ENCODE measurements at places on chromosomes 2 and 18. TPM values are rescaled to one million over a fixed set of nuclear protein-coding genes. Genes with fewer than 3 reads are reported as not detected.

DNA sequence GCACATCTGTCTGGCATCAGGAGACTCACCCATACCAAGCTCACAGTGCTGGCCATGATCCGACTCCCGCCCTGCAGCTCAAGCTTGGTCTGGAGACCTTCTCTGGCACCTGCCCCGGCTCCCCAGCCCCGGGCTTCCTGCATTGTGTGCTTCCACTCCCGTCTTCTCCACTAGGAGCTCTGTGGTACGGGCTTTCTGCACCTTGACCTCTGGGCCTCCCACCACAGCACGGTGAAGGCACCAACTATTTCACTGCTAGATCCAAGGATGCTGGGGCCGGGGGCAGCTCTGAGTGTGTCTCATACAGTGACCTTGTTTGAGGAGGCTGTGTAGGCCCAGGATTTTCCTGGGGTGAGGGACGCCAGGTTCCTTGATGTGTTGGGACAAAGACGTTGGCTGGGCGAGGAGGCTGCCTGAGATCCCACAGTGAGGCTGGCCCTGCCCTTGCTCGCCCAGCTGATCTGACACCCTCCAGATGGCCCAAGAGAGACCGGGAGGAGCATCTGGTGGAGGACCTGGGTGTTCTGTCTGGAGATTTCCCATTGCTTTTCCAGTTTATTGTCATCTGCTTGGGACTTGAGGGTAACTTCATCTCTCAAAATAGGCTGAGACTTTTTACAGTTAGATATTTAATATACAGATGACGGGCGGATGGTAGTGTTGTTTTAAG lies 64.0 kb downstream of the HPCAL1 start:
- no peak for DNase-seq

- no peak for DNase-seq
Measured at GRCh38 chr18:33157893-33158292, 282.6 kb downstream of the CCDC178 start.

GRCh38 chr2:11914455-11914854 lies 168.0 kb downstream of the LPIN1 start:
- DNase-seq = no peak

GRCh38 chr2:2839782-2840531 lies 508.9 kb upstream of the MYT1L start:
- no peak for DNase-seq

- DNase-seq = no peak
Measured at GRCh38 chr2:148936857-148937450, 61.9 kb downstream of the KIF5C start.

DNA sequence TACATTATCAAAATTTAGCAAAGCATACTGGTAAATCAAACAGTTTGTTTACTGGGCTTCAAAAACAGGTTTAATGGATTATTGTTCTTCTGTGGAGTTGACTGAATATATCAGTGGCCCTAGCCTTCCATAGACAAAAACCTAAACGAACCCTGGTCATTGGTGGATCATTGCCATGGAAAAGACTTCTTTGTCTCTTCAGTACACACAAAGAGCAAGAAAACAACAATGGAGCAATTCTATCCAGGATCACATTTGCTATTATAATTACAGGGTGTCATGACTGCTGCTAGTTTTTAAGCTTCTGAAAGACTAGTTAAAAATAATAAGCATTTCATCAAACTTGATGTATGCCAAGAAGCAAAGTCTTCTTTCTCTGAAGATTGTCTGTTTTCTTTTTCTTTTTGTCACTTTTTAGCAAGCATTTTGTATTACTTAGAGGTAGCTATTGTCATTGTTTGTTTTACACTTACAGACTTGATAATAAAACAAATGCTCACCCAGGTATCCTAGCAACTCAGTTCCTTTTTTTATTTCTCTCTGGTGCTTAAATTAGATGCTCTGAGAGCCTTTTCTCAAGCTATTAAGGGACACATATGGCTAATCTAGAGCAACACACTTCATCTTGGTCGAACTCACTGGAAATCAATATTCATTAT lies 1228.7 kb upstream of the DDX18 start:
- DNase-seq = no peak

DNA sequence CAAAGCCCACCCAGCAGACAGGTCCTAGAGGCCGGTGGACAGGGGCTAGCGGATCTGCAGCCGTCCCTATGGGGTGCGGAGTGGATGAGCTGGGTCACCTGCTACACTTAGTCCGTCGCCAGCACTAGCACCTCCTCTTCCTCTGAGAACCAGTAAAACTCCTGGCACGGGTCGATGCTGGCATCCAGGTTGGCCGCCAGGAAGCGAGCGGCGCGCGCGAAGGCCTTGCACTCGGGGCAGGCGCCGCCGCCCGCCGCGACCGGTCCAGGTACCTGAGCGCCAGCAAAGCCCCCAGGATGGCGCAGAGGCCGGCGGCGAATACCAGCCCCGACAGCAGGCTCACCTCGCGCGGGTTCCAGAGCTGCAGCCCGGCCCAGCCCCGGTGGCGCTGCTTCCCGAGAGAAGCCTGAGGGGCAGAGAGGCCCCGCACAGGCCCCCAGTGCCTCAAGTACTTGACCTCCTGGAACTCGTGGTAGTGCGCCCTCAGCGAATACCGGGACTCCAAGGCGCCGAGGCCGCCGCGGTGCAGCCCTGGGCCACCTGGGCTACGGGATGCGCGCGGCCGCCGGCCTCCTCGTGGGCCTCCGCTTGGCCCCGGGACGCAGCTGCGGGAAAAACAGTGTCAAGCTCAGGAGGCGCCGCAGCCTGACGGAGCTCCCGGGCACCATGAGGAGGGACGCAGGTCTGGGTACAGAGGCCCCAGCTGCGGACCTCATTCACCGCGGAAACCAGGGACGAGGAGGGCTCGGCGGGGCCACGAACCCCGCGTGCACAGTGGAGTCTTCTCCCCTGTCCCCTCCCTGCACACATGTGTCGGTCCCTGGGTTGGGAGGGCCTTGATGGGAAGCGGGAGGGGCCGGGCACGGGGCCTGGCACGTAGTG lies 27.5 kb upstream of the ALPP start:
- peak; percentile 61 for DNase-seq

DNA sequence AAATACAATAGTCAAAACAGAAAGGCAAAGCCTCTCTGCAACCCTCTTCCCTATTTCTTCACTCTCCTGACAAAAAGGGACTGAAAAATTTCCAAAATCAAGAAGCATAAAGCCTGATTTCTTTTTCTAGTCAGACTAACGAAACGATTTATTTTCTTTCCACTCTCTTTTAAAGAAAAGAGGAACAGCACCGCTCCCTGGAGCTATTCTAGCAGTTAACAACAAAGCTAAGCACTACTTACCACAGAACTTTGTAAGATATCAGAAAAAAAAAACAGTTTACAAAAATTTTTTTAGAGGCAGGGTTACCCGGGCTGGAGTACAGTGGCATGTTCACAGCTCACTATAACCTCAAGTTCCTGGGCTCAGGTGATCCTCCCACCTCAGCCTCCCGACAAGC lies 14.4 kb upstream of the FHL2 start:
- no peak for DNase-seq

DNA sequence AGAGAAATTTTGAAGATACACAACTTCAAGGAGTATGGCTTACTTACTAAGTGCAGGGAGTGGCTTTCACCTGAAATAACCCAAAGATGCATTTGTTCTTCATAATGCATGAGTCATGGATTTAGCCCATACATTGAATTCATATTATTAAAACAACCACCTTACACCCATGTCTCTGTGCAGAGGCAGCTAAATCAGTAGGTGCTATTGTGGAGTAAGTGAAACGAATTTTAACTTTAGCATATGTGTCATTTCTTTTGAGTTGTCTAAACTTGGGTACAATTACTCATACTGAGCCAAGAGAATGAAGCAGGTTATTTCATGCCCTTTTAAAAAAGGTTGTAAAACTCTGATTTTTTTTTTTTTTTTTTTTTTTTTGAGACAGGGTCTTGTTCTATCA lies 11.0 kb upstream of the ANKRD29 start:
- no peak for DNase-seq

DNA sequence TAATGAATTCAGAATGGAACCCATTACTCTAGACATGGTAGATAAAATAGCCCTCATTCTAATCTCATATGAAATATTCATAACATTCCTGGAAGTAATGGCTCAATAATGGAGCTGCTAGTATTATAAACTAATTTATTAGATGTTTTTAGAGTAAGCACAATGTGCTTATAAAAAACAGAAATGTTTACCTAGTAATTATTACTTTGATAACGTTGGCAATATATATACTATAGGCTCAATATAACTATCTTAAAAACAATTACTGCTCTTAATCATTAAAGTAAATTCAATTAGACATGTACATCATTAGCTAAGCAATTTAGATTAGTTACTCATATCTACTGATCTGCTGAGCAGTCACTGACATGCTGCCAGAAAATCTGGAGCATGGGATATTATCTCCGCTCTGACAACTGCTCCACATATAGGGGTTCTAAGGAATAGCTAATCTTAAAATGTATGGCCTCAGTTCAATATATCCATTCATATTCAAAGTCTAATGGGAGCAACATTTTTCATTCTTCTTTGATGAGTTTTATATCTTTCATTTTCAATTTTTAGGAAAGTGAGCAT lies 19.4 kb downstream of the PPP1R1C start:
- no peak for DNase-seq

- no peak for DNase-seq
Measured at GRCh38 chr2:58644451-58644850, 403.3 kb upstream of the FANCL start.

- no peak for DNase-seq
Measured at GRCh38 chr2:182694189-182694588, 21.9 kb upstream of the DNAJC10 start.

- DNase-seq = no peak
Measured at GRCh38 chr2:52668724-52669123, 1098.9 kb upstream of the CHAC2 start.

- no peak for DNase-seq
Measured at GRCh38 chr18:51478908-51479307, 281.4 kb upstream of the MEX3C start.

DNA sequence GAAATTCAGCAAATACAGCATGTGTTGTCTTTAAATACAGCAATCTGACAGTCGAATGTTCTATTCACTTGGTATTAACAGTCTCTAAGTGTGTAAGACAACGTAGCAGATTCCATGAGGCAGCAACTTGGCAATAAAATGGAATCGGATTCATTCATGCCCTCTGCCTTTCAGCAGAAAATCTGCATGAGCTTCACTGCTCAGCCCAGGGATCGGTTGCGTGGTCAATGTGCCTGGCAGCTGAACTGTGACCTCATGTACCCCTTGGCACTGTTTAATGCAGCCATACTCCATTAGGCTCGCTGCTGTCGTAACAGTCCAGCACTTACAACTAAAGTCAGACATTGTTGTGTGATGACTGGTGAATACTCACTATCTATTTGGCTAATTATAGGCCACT lies 17.7 kb upstream of the RGPD4 start:
- no peak for DNase-seq

- DNase-seq = no peak
Measured at GRCh38 chr2:105712981-105713596, 31.6 kb upstream of the NCK2 start.

DNA sequence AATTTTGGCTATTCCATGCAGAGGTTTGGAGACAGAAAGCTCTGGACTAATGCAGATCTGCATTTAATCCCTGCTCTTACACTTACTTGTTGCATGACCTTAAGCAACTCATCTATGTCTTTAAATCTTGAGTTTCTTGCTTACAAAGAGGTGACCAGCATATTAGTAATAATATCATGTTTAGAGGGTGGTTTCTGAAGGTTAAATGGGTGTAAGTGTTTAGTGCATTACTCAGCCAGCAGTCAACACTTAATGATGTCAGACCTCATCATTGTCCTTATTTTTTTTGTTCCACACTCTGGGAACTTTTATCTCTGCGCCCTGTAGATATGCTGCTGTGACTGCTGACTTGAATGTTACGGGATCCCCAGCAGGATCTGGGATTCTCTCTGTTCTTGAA lies 1.7 kb downstream of the IL1RL1 start:
- no peak for DNase-seq

DNA sequence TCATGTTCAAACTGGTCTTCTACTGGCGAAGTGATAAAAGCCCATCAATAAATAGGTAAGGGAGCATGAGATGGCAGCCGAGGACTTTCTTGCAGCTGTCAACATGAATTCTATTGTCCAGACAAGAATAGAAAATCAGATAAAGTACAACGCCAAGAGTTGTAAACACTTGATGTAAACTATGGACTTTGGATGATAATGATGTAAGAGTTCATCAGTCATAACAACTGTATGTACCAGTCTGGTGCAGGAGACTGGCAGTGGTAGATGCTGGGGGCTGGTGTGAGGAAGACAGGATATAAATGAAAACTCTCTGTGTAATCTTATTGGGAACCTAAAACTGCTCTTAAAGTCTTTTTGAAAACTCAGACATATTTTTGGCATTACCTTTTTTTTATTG lies 155.9 kb upstream of the RASGRP3 start:
- DNase-seq = no peak

DNA sequence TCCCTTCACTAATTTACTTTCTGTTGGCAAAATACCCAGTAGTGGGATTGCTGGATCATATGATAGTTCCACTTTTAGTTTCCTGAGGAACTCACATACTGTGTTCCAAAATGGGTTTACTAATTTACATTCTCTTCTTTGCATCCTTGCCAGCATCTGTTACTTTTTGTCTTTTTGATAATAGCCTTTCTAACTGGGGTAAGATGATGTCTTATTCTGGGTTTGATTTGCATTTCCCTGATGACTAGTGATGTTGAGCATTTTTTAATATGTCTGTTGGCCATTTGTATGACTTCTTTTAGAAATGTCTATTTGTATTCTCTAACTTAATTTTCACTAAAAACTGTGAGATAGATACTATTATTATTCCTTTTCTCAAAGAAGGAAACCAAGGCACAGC lies 411.7 kb downstream of the SOCS6 start:
- DNase-seq = no peak

DNA sequence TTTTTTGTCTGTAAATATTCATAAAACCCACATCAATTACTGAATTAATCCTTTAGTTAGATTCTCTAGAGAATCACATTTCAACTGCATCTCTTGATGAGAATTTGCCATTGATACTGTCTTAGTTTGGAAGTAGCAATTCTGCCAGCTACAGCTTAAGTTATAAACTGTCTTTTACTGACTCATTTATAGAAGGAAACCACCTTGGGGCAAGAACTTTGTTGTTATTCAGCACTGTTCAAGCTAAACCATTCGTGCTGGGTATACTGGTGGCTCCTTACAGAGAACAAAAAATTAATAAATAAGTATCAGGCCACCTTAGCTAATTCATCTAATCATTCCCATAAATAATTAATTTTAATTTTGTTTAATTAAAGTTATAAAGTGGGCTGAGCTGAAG lies 1082.6 kb upstream of the CELF4 start:
- DNase-seq = no peak

GRCh38 chr2:46294176-46294836 lies 2.9 kb upstream of the EPAS1 start:
- no peak for DNase-seq

Gene GPATCH11
- total RNA-seq = 6.9 TPM

Gene MERTK
- 29.7 TPM for total RNA-seq

Gene PLGLB2
- total RNA-seq = 0.62 TPM

Gene ACTG2
- 416 TPM for total RNA-seq

Gene LRP1B
- total RNA-seq = 0.94 TPM

Gene SLC9A4
- 0.15 TPM for total RNA-seq

Gene SCRN3
- total RNA-seq = 22.6 TPM

Gene G6PC2
- 0.23 TPM for total RNA-seq
